Osteoblast (primary cell): ENCODE measurements at places on chromosomes 4 and X. TPM values are rescaled to one million over a fixed set of nuclear protein-coding genes. Genes with fewer than 3 reads are reported as not detected.

BTC gene
- 0.29 and 0.36 TPM in 2 replicates for total RNA-seq

EXOC1L gene
- not detected in 2 replicates for total RNA-seq

CPLX1 gene
- not detected in 2 replicates for total RNA-seq

TLR6 gene
- 5.1 and 7.4 TPM in 2 replicates for total RNA-seq

HOPX gene
- 0.29 and 0.36 TPM in 2 replicates for total RNA-seq

IL21 gene
- not detected in 2 replicates for total RNA-seq

SRPX2 gene
- 36.9 and 38.6 TPM in 2 replicates for total RNA-seq

LUZP4 gene
- total RNA-seq: not detected in 2 replicates

PDCL2 gene
- total RNA-seq: not detected in 2 replicates

ALB gene
- total RNA-seq: under 0.01 TPM in 1 of 2 replicates, not detected in the other

TMSB15A gene
- total RNA-seq: 0.29 TPM in 1 of 2 replicates, not detected in the other

TLR10 gene
- under 0.01 TPM in 1 of 2 replicates, not detected in the other for total RNA-seq
